ENCODE measurements at places on chromosomes 3 and 15.

GRCh38 chr15:82129149-82129692, 83.4 kb upstream of the MEX3B start:
- DNase-seq, result no peak

GRCh38 chr3:184806567-184807271, 5.2 kb upstream of the VPS8 start:
- DNase-seq, result no peak

DNA sequence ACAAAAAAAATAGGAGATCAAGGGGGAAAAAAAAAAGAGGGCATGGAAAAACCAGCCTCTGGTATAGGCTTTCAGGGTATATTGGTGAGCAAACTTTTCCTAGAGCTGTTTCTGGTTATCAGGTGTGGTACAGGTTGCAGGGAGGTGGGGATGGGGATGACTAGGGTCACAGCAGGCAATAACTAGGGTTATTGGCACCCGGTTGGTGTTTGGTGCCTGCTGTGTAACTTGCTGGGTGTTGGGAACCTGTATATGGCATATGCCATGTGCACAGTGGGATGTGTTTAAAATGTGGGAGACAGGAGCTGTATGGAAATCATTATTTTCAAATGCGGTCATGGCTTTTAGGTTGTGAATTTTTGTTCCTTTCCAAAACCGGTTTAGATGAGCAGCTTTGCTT, 119.2 kb downstream of the PTPRG start:
- DNase-seq, result no peak

DNA sequence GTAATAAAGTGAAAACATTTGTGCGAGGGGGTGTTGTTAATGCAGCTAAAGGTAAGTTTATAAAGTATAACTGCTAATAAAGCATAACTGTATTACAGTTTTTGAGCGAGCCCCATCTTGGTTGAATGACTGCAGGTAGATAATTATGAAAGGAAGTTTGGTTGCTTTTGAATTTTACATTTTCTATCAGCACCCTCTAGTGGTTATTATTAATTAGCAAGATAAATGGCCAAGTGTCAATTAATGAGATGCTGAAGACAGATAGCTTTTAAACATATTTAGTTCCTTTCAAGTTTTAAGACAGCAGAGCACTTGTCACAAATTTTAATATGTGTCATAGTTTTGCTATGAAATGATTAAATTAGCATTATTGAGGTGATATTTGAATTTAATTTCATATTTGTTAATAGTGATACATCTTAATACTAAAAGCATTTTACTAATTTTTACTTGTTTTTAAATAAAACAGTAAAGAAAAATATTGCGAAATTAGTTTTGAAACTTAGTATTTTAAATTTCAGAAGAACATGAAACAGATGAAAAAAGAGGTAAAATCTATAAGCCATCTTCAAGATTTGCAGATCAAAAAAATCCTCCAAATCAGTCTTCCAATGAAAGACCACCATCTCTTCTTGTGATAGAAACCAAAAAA, 15.1 kb downstream of the U2SURP start:
- no peak for DNase-seq

DNA sequence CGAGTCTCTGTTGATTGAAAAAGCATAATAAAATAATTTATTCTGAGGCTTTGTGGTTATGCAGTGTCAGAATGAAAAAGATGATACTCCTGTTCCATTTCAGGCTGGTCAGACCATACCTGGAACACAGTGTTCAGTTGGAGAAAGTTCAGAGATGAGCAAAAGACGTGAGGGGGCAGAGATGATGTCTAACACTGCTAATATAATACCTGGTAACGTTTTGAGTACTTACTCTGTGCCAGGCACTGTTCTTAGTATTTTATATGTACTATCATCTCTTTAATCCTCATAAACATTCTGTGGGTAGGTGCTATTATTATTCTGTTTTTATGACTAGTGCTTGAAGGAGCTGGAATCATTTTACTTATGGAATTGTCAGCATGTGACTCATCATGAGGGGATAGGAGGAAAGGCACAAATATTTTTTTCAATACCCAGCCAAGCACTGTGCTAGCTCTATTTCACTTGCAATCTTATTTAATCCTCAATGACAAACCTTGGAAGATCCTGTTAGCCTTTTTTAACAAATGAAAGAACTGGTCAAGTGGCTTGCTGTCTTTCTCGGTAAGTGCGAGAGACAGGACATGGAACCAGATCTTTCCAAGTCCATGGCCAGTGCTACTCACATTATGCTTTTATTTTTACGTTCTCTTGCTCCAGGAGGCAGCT, 31.8 kb downstream of the IQGAP1 start:
- no peak for DNase-seq

All from stimulated activated CD4-positive, alpha-beta T cell treated with anti-CD3 and anti-CD28 coated beads, Interleukin-1b, Interleukin-23, amount 100 ng/mL, for 4 hours (primary cell).